ENCODE measurements at places on chromosomes 1 and 21. TPM values are rescaled to one million over a fixed set of nuclear protein-coding genes. Genes with fewer than 3 reads are reported as not detected.

DNA sequence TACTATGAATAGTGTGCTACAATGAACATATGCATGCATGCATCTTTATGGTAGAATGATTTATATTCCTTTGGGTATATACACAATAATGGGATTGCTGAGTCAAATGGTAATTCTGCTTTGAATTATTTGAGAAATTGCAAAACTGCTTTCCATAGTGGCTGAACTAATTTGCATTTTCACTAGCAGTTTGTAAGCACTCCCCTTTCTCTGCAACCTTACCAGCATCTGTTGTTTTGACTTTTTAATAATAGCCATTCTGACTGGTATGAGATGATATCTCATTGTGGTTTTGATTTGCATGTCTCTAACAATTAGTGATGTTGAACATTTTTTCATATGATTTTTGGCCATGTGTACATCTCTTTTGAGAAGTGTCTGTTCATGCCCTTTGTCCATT lies 24.0 kb upstream of the DIRAS3 start:
- DNase-seq = no peak

DNA sequence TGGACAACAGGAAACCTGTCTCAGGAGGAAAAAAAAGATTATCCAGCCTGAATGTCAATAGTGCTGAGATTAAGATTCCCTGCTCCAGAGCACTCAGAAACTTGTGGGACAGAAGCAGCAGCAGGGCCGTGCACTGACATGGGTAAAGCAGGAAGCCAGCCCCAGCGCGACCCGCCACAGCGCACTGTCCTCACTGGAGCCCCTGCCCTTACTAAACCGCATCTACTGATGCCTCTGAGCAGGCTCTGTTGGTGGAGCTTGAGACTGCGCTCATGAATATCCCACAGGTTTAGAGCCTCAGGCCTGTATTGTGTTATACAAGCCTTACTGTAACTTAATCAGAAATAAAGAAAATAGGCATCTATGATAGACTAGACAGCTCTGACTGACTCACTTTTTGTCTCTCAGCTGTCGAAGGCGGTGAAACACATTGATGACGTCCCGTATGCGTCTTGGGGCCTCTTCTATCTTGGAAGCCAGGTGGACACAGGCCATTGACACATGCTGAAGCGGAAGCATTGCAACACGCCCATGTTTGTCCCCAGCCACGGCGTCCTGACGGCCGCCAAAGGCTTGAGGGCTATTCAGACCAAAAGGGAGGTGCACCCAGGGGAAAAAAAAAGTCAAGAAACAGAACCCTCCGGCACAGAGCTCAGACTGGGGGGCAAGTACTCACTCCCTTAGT lies 1.2 kb downstream of the CCNL2 start:
- DNase-seq = no peak

GRCh38 chr1:76494807-76495206 lies 372.5 kb upstream of the ST6GALNAC5 start:
- no peak for DNase-seq

GRCh38 chr21:35855484-35855883 lies 204.8 kb downstream of the SETD4 start:
- no peak for DNase-seq

- peak; percentile 95 for DNase-seq
Observed at GRCh38 chr21:38355992-38356781, 99.4 kb downstream of the KCNJ15 start.

GRCh38 chr1:202233804-202234203 lies 40.2 kb downstream of the LGR6 start:
- peak; percentile 10 for DNase-seq

- no peak for DNase-seq
Observed at GRCh38 chr21:41833497-41834115, 45.5 kb downstream of the PRDM15 start.

DNA sequence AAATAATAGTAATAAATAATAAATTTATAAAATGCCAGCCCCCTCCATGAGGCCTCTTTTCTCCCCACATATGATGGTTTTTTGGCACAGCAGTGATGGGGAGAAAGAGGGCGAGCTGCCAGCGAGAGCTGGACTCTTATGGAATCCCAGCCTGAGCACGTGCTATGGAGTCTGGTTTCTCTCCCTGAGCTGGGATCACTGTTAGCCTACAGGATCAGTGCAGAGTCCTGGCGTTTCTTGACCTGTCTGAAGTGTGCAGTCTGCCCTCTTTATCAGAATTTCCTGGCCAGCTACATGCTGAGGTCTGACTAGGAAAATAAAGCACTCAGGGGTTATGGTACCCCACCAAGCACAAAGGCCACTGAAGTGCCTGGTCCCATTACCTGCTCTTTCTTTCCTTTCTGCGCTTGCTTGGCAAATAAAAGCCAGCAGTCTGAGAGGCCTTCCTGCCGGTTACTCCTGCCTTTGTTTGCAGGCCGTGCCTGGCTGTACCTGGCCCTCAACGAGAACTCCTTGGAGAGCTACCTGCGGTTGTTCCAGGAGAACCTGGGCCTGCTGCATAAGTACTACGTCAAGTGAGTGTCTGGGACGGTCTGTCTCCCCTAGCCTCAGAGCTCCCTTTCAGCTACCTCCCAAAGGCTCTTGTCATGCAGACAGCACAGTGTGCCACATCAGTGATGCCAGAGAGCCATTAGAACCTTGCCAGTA lies 18.5 kb upstream of the SLC25A34 start:
- DNase-seq = no peak

DNA sequence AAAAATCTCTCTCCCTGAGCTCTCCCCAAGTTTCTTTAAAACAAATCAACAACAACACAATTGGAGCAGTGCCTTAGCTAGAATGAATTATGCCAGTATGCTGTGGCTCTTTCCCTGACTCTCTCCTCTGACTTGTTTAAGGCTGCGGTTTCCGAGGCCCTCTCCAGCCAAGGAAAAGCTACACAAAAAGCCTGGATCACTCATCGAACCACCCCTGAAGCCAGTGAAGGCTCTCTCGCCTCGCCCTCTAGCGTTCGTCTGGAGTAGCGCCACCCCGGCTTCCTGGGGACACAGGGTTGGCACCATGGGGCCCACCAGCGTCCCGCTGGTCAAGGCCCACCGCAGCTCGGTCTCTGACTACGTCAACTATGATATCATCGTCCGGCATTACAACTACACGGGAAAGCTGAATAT lies 1.9 kb downstream of the S1PR1 start:
- peak; percentile 96 for DNase-seq

GRCh38 chr1:200041337-200042118 lies 14.0 kb downstream of the NR5A2 start:
- DNase-seq = no peak

- no peak for DNase-seq
Observed at GRCh38 chr1:60621368-60621851, 461.0 kb upstream of the NFIA start.

GRCh38 chr1:38336301-38336923 lies 289.8 kb upstream of the POU3F1 start:
- DNase-seq = no peak

GRCh38 chr1:92855236-92855635 lies 23.4 kb downstream of the RPL5 start:
- no peak for DNase-seq

DNA sequence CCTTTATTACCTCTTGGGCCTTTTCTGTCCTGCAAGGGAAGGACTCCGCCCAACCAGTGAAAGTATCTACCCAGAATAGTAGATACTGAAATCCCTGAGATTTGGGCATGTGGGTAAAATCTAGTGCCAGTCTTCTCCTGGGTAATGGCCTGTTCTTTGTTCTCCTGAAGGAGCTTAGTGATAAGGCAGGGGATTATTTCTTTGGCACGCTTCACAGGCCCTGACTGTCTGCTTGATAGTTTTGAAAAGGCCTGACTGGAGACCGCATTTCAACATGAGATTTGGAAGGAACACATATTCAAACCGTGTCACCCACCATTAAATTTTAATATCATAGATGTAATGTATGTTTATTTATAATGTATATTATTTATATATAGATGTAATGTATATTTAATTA lies 48.9 kb downstream of the RASAL2 start:
- no peak for DNase-seq

DNA sequence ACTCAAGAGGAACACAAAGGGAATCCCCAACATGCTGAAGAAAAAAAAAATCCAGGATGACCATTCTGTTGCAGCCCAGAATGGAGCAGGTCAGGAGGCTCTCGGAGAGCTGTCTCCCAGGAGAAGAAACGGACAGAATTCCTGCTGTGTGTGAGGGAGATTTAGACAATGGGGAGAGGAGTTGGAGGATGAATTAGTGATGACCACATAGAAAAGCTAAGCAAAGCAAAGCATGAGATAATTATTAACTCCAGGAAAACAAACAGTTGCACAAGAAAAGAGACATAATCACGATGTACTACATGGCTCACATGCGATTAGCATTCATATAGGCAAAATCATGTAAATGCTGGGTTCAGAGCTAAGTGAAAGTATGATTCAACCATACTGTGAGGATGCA lies 61.1 kb upstream of the SMYD2 start:
- DNase-seq = no peak

GRCh38 chr1:230939806-230940489 lies 38.7 kb downstream of the TTC13 start:
- DNase-seq = no peak

DNA sequence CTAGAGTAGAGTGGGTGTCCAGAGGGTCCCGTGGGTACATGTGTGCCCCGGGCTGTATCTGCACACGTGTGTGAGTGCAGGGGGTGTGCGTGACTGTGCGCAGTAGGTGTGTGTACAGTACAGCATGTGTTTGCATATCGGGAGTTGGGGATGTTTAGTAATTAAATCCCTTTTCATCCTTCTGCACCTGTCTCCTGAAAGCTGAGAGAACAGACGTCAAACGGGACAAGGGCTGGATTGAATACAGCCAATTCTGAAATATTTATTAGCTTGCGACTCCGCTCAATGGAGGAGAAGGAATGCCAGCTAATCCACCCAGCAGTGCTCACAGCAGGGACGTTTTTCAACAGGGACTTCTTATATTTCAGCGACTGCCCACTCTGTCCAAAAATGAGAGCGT lies 44.7 kb upstream of the CASZ1 start:
- no peak for DNase-seq

DNA sequence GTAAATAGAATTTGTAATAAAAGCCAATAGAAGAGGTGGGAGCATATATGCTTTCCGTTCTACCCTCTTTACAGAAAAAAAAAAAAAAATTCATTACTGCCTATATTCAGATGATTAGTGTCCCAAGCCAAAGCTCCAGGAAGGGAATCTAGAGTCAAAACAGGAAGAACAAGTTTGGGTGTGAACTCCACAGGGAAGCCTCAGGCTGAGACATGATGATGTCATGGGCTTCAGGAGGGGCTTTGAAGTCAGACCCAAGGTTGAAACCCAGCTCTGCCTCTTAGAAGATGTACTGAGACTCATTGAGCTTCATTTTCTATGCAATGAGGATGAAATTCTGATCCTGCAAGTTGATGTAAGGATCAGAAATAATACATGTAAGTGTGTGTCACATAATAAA lies 250.0 kb upstream of the ADGRL2 start:
- no peak for DNase-seq

DNA sequence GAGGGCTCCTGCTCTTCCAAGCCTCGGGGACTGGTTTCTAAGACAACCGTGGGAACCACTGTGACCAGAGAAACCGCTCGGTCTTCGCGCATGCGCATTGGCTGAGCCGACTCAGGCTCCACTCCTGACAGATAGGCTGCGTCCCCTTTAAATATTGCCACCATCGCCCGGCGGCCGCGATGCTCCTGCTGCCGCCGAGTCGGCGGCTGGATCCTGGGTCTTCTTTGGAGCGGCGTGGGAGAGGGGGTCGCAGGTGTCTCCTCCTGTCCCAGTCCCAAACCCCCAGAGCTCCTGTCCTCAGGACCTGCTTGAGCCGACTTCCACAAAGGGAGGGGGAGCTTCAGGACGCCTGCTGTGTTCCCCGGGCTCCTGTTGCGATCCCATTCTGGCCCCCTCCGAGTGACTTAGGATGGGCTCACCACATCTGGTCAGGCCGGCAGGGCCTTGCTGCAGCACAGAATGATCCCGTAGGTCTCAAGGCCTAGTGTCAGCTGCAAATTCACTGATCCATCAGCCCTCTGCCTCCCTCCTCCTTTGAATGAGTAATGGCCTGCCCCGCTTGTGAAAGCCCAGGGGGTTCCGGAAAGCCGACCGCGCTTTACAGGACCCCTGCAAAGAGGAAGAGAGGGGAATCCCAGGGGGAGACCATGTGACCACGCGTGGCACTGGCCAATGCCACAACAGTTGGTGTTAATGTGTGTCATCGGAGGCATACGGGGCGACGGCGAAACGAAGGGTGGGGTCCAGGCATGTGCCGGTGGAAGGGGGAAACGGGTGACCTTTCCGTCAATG lies 683.2 kb upstream of the TPTE start:
- peak; percentile 89 for DNase-seq

GRCh38 chr1:224329484-224329841 lies 509 bp downstream of the NVL start:
- no peak for DNase-seq

DNA sequence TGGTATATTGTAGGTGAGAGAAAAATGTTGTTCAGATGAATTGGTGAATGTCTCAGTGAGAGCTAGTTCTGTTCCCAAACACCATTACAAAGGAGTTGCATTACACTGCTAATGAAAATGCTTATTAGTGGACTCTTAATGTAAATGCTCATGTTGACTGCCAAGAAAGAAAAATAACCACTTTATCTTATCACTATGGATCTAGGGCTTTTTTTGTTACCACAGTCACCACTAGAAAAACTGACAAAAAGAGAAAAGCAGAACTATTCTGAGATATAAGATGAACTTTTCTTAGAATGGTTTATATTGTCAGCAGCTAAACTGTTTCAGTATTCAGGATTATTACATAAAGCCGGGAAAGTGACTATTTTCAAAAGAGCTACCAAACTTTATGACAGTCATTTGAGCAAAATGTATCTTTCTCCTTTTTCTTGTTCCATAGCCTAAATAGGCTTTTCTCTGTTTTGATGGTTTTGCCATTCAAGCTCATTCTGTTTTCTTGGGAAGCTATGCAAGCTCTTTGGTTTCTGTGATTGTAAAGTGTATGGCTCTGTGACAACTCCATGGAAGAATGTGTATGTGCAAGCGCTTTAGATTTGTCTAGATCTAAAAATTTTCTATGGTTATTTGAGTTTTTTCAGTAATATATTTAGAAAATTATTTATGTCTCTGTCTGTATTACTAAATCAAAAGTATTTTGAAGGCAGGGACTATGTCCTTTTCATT lies 64.2 kb upstream of the DPH5 start:
- DNase-seq = no peak

Gene IGSF9
- 0.10 TPM for total RNA-seq

Gene TDRD5
- not detected for total RNA-seq

Gene SHCBP1L
- total RNA-seq = not detected

Gene EPHB2
- total RNA-seq = 11.4 TPM
